ENCODE measurements at places on chromosomes 16 and 17. TPM values are rescaled to one million over a fixed set of nuclear protein-coding genes. Genes with fewer than 3 reads are reported as not detected.

Gene MT1E
- total RNA-seq, result 0.49 TPM

Gene IGFALS
- 0.14 TPM for total RNA-seq

DNA sequence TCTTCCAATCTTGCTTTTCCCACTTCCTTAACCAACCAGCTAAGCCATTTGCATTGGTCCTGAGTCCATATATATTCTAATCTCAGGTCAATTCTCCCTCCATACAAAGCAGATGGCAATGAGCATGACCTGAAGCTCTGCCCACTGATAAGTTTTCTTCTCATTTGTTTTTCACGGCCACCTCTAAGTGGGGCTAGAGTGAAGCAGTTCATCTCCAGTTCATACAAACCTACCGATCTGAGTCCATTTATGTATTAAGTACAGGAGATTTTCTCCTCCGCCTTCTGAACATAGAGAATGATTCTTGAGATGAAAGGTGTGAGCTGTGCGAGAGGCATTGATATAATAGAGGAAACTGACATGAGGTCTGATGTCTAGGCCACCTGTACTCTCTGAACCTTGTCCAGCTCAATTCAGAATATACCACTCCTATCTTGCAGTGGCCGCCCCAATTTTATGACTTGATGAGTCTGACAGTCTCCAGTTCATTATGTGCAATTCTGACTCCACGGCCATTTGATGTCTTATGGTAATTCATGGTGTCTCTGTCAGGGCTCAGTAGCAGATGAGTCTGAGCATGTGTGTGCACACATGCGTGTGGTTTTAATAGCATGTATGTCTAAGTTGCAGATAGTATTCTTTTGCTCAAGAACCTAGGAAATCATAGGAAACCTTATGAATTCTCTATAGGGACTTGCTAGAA, 329.8 kb downstream of the PMP22 start:
- no peak for DNase-seq

DNA sequence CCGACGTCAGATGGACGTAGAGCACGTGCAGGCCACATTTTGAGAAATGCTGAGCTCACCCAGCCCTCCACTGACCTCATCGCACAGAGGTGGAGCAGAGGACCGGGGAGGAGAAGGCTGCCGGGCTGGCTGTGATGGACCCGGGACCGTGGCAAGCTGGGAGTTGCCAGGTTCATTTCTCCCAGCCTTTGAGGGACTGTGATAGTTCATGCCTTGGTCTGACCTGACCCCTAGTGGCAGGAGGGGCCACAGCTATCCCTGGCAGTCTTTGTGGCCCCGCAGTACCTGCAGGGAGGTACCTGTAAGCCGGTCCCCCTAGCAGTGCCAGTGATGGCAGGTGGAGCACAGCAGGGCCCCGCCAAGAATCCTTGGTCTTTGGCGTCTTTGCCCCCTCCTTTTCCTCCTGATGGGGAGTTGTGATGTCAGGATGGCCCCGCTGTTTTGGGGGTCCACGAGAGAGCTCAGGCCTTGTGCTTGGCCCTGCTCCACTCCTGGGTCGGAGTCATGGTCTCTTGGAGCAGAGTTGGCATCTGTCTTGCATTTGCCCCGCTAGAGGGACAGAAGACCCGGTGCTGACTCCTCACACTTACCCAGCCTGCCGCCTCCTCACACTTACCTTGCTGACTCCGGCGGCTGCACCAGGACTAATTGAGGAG, 50.4 kb downstream of the OR1D5 start:
- DNase-seq, result peak; percentile 53

DNA sequence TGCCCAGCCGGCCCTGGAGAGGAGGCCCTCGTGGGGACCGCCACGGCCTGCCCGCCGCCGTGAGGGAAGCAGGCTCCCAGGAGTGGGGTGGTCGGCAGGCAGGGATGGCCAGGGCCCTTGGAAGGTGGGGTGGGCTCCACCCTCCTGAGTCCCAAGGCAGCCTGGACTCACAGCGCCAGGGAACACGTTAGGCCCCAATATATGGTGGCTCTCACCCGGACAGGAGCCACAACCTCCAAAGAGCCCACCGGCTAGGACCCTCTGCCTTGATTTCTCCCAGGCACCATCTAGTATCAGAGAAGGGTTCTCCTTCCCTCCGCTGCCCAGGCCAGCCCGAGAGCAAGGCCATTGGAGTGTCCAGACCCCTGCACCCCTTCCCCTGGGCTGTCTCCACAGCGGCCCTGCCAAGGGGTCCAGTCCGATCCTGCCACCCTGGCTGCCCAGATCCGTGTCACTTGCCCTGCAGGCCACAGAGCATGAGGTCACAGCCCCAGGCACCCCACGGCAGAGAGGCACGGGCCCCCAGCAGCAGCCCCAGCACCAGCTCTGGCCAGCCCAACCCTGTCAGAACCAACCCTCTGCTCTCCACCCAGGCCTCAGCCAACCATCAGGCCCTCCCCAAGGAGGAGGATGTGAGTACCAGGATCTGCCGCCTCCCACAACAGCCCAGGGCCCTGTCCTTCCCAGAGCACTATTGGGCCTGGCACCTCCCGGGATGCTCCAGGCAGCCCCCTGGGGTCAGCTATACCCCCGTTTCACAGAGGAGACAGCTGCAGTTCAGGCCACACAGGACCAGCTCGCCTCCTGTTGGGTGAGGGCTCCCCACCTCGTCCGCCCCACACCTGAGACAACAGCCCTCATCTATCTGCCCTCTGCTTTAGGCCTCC, 1.1 kb upstream of the AXIN1 start:
- DNase-seq, result no peak

DNA sequence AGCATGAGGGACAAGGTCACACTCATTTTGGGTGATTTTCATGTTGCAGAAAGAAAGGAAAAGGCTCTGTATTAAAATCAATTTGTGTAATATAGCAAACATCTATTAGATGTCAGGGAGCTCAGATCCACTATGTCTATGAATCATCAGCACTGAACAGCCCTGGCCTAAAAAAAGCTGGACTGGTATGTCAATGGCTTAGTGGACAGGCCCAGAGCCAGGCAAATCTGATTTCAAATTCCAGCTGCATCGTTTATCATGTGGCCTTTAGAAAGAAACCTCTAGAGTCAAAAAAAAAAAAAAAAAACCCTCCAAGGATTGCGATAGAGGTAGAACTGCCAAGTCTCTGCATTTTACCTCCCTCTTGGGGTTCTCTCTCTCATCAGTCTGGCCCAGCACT, 5.4 kb downstream of the GAS7 start:
- DNase-seq, result no peak
